A172 (cell line): ENCODE measurements at places on chromosomes 2 and 18. TPM values are rescaled to one million over a fixed set of nuclear protein-coding genes. Genes with fewer than 3 reads are reported as not detected.

The IL36A gene
- total RNA-seq: not detected in 2 replicates

The GBX2 gene
- total RNA-seq: 6.2 and 6.4 TPM in 2 replicates

The SPC25 gene
- 63.4 and 98.4 TPM in 2 replicates for total RNA-seq

The LIMS3 gene
- 1.4 and 2.9 TPM in 2 replicates for total RNA-seq

The EGR4 gene
- not detected in 2 replicates for total RNA-seq

The CD8B2 gene
- total RNA-seq: not detected in 2 replicates

The RGPD4 gene
- total RNA-seq: not detected in 2 replicates

GRCh38 chr2:97763176-97763845, 49.9 kb downstream of the ZAP70 start:
- peak; percentile 33 for DNase-seq

GRCh38 chr2:209495855-209496585, 72.2 kb downstream of the MAP2 start:
- DNase-seq: peak; percentile 98

DNA sequence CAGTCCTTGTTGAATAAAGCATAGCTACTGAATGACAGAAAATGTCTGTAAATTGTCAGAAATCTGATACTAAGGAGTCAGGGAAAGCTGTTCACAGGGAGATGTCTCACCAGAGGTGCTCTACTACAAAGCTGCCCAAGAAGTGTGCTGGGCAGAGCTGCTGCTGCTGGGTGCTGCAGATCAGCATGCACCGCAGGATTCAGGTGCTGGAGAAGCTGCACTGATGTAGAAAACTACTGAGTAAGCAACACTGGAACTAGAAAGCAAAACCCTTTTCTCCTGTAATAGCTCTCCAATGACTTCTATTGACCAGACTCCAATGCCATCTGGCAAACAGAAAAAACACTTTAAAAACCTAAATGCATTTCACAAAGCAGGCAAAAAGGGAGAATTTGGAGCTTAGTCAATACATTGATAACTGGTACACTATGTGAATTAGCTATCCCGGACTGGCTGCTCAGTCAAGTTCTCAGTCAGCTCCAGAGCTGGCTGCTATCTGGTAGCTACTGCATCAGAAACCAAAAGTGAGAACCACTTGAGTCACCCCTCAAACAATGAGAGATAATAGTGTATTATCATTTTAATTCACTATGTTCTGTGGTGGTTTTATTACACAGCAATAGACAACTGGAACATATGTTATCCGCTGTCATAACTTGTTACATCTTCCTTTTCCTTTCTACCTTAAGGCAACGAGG, 493.1 kb downstream of the CPS1 start:
- no peak for DNase-seq

- no peak for DNase-seq
Observed at GRCh38 chr2:147843391-147843863, 1.4 kb upstream of the ACVR2A start.

DNA sequence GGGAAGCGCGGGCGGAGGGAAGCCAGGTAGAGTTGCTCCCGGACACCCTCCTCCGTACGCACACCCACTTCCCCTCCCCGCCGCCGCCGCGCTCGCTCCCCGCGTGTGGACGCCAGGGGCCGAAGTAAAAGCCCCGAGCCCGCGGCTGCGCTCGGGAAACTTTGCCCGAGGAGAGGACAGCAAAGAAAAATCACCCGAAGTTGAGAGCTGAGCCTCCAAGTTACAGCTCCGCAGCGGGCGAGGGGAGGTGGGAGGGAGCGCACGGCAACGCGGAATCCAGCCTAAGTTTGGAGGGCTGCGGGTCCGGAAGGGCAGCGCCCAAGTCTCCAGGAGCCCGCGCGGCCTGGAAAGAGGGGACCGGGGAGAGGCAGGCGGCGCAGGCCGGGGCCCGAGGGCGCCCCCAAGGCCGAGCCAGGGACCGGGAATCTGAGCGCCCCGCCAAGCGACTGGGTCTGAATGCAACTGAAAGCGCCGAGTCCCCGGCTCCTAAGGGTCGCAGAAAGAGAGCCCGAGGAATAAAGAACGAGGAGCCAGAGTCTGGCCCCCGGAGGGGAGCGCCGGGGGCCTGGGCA, 706 bp upstream of the BCL11A start:
- DNase-seq: no peak

- no peak for DNase-seq
Observed at GRCh38 chr2:181828122-181828705, 63.3 kb upstream of the ITPRID2 start.

DNA sequence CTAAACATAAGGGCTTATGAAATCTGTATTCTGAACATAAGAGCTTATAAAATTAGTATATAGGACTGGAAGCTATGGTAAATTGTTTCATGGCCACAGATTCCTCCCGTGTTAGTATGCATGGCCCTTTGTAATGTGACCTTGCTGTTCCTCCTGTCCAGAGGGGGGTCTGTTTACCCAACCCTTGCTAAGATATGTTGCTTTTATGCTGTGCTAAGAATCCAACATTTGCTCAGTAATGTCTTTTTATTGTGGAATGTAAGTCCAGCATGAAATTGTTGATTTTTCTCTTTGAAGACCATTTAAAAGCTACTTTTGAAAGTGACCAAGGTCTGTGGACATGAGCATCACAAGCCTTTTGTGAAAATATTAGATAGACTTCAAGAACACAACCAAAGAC, 485.4 kb downstream of the PARD3B start:
- no peak for DNase-seq

GRCh38 chr2:218645126-218645525, 14.3 kb downstream of the ZNF142 start:
- no peak for DNase-seq

- DNase-seq: no peak
Observed at GRCh38 chr2:129813404-129813803, 166.1 kb upstream of the RAB6C start.

- DNase-seq: no peak
Observed at GRCh38 chr2:33735096-33735495, 136.0 kb upstream of the FAM98A start.

- no peak for DNase-seq
Observed at GRCh38 chr2:69916106-69916505, 1.2 kb downstream of the MXD1 start.

- no peak for DNase-seq
Observed at GRCh38 chr2:69119104-69119894, 106.3 kb downstream of the ANTXR1 start.

DNA sequence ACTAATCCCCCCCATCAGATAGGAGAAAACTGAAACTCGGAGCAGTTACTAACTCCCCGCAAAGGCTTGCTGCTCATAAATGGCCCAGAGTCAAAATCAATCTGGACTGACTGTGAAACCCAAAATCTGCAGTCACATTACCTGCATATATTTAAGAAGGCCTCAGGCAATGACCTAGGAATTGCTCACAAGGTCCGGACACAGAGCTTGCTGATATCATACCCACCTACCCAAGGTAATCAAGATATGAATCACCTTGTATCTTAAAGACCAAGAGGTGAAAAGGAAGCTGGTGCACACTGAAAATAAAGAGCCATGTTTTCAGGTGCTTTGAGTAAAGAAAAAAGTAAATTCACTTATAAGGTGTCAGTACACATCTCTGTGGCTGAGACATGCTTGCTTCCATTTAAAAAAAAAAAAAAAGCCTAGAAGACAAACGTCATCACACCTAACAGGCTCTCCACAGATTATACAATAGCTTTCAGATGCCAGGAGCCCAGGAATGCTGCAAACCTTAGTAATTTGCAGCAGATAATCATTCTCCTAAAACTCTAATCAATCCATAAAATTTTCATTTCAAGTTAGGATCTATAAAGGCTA, 195.4 kb downstream of the ZEB2 start:
- DNase-seq: no peak

DNA sequence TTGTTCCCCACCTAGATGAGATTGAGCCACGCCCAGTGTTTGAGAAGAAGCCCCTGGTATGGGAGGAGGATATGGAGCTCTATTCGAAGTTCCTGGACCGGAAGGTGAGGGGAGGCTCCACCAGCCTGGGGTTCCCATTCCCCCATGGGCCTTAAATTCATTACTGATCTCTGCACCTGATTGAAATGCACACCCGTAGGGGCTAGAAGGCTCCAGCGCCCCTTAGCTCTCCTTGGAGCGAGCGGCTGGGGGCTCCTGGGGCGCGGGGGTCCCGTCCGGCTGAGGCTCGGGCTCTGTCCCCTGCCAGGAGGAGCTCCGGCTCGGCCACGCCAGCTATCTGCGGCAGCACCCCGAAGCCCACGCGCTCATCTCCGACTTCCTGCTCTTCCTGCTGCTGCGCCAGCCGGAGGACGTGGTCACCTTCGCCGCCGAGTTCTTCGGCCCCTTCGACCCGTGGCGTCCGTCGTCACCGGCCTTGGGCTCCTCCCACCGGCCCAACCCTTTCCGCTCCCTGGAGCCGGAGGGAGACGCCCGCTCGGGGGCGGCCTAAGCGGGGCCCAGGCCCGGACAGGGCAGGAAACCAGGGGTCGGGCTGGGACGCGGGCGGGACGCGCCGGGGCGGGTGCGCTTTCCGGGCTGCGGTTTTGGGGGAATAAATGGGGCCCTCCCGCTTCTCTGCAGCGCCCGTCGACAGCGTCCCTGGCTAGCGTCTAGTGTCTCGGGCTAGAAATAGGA, 10.9 kb downstream of the CATIP start:
- no peak for DNase-seq

DNA sequence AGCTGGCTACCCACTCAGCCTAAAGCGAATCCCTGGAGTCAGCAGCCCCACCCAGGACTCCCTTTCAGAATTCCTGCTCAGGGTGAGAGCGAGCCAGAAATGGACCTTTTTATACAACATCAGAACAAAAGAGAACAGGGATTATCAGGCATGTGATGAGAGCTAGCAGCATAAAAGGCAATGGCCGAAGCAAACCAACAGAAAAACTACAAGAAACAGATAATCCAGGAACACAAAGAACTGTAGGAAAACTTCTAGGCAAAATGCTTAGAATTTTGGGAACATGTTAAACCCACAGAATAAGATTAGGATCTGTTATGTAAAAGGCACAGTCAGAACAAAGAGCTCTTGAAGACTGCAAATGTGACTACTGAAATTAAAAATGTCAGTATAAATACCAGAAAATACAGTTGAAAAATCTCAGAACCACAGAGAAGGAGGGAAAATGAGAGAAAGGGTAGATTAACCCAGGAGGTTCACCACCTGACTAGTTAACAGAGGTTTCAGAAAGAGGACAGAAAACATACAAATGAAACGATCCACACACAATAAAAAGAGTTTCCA, 31.3 kb downstream of the ITGA6 start:
- no peak for DNase-seq

DNA sequence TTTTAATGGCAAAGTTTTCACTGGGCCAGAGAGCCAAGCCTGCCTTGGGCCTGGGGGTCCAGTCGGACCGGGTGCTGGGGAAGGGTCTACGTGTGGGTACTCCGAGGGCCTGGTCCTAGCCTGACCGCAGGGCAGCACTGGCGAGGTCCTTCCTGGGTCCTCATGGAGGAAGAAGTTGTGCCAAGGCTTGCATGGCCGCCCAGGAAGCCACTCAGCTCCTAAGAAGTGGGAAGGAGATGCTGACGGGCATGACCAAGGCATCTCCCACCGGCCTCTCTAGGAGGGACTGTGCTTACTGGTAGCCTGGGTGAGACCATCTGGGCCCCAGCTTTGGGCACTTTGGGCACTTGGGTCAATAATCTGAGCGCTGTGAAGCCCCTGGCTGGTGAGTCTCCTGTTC, 22.6 kb downstream of the CIB4 start:
- no peak for DNase-seq

- peak; percentile 55 for DNase-seq
Observed at GRCh38 chr2:71545572-71546274, 92.4 kb downstream of the DYSF start.

DNA sequence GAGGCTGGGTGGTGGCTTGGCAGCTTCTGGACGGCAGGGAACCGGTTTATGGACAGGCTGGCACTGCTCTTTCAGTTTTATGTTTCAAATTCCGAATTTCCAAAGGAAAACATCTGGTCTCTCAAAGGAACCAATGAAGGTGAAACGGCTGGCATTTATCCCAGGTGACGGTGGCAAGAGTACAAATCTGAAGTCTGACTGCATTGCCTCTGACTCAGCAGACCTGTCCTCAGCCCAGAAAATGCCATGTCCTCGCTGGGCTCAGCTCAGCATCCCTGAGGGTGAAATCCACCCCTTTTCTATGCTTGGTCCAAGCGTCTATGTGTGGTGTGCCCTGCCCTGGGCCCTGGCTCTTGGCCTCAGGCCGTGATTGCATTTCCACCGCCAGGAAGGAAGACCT, 38.1 kb downstream of the NAPG start:
- no peak for DNase-seq

DNA sequence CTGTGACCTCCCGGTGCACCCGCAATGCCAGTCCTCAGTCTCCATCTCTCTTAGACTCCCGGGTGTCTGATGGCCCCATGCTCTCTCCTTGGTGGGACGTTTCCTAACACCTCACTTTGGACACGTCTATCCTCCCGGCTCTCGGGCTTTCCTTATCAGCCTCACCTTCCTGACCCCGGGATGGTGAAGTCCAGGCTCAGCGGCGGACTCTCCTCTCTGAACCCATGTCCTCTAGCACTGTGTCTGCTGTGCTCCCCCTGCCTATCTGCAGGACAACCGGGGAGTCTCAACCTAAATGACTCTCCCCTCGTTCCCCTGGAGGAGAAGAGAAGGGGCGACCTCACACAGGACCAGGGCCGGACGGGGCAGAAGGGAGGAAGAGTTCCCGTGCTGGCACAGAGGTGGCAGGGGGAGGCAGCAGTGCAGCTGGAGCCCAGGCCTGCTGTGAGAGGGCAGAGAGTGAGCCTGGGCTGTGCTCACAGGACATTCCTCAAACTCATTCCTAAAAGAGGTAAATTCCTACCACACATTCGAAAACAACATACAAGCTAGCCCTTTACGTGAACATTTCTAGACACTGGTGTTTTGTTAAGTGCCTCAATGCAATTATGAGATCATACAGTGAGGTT, 41.9 kb downstream of the MBP start:
- DNase-seq: no peak

- no peak for DNase-seq
Observed at GRCh38 chr2:157872791-157873190, 3.3 kb downstream of the ACVR1 start.

DNA sequence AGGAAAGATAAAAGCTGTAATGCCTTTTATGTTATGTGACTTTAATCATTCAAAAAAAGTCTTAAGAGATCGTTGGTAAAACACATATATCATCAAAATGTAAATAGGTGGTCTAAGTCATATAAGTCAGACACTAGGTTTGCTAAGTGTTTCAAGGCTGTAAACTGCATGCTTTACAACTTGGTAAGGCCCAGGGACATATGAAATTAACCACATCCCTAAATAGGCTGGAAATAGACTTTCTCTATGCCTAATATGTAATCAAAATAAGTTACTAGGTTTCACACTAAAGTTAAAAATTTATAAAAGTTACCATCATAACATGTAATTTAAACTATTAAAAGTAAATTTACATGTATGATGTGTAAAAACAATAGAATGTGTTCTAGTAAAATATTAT, 946.3 kb upstream of the LRATD1 start:
- no peak for DNase-seq

GRCh38 chr2:160575368-160575767, 81.8 kb upstream of the RBMS1 start:
- DNase-seq: no peak
